ENCODE measurements at places on chromosomes 7 and 10.

DNA sequence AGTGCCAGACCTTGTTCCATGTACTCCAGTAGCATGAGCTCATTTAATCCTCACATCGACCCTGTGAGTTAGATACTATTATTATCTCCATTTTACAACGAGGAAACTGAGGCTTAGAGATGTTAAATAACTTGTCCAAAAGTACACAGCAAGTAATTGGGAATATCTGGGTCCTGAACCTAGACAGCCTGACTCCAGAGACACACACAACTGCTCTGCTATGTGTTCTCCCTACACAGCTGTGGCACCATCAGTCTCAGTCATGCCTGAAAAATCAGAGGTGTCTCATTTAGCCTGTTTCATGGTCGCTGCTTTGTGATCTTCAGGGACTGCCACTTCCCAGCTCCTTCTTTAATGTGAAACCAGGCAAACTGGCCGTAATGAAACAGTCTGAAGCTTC is 56.5 kb downstream of the COL1A2 start:
- DNase-seq = no peak

GRCh38 chr10:78742730-78743615 is 325.8 kb upstream of the ZMIZ1 start:
- peak; percentile 62 for DNase-seq

GRCh38 chr7:476736-477360 is 42.8 kb downstream of the PDGFA start:
- DNase-seq = no peak

- DNase-seq = no peak
Measured at GRCh38 chr10:121788115-121788514, 139.7 kb downstream of the ATE1 start.

- no peak for DNase-seq
Measured at GRCh38 chr10:118271671-118272070, 70.5 kb downstream of the FAM204A start.

DNA sequence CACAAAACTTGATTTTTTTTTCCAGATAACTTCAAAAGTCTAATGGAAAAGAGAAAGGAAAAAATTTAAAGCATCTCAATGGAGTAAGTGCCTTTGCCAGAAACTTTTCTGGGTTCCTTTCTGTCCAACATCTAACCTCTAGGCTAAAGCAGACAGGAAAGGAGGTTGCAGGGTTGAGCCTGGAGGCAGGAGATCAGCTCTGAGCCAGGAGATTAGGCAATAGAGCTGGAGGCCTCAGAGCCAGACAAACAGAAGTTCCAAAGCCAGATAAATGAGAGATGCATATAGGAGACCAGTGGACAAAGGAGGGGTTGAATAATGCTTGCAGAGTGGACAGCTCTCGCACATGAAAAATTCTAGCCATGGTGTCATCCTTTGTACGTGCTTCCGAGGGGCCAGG is 42.9 kb downstream of the CHN2 start:
- no peak for DNase-seq

GRCh38 chr10:43036481-43037428 is 40.1 kb upstream of the RET start:
- no peak for DNase-seq

GRCh38 chr7:46461334-46461777 is 540.3 kb upstream of the IGFBP3 start:
- no peak for DNase-seq

GRCh38 chr10:126160571-126160970 is 227.7 kb downstream of the ADAM12 start:
- DNase-seq = no peak

DNA sequence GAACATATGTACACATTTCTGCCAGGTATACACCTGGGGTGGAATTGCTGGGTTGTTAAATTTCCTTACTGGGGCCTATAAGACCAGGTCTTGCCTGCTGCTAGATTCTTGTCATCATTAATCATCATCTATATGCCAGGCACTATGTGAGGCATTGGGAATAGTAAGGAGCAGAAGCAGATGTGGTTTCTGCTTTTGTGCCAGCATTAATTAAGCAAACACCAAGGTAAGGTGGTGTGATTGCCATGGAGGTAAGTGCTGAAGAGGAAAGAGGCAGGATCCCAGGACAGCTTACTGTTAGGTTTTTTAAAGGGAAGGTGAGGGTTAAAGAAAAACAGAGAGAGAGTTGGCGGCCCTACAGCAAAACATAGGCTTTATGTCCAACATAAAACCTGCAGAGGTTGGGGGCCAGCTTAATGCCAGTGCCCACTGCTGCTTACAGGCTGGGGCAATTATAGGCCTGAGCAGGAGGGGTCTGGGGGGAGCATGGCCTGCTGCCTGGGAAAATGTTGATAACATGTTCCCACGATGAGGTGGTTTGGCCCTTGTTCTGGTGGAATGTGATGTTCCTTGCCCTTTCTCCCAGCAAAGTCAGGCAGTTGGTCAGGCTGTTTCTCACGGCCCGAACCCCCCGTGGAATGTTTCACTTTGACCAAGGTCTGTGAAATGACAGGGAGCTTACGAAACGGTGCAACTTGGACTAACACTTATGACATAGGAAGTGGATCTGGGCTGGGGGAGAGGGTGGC is 93.9 kb downstream of the RBM20 start:
- no peak for DNase-seq

- DNase-seq = no peak
Measured at GRCh38 chr10:87961314-87961713, 97.9 kb downstream of the PTEN start.

- DNase-seq = no peak
Measured at GRCh38 chr10:43255634-43256431, 11.0 kb downstream of the RASGEF1A start.

DNA sequence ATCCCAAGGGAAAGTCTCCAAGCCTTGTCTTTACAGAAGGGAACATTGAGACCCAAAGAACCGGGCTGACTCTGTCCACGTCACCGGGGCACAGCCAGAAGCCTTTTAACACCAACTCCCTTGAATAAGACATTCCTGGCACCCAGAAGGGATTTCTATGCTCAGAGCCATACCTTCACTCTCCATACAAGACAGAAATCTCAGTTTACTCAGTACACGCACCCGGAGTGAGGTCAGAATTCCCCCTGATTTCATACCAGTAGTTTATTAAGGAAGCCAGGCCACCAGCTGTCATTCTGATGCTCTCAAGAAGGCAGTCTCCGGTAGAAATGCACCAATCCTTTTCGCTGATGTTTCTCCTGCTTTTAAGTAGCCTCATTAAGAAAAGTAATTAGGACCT is 134.2 kb upstream of the KCNMA1 start:
- no peak for DNase-seq

DNA sequence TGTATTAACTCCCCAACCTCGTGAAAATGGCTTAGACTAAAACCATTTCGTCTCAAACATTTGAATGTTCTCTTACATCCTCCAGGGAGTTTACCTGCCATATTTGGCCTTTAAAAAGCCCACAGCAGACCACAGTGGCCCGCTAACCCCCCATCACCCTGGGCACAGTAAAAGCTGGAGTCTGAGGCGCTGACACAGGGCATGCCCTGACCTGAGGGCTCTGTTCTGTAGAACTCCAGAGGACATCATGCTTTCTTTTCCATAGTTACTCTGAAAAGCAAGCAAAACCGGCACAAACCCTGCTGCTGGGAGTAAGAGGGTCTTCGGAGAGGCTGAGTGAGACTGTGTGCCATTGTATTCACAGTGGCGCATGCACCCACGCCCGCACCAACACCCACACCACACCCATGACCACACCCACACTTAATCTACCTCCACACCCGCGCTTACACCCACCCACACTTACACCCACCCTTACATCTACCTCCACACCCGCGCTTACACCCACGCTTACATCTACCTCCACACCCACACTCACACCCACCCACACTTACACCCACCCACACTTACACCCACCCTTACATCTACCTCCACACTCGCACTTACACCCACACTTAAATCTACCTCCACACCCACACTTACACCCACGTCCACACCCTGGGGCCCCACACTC is 32.1 kb downstream of the LRRC27 start:
- DNase-seq = peak; percentile 5

- no peak for DNase-seq
Measured at GRCh38 chr10:8034466-8035005, 20.0 kb upstream of the GATA3 start.

- peak; percentile 80 for DNase-seq
Measured at GRCh38 chr10:59536167-59537014, 173.3 kb downstream of the SLC16A9 start.

DNA sequence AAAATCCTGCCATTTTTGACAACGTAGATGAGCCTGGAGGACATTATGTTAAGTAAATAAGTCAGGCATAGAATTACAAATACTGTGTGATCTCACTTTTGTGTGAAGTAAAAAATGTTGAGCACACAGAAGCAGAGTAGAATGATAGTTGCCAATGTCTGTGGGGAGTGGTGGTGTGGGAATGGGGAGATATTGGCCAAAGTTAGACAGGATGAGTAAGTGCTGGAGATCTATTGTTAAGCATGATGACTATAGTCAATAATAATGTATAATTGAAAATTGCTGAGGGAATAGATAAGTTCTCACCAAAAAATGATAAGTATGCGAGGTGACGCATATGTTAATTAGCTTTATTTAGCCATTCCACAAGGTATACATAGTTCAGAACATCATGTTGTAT is 92.0 kb downstream of the GPR85 start:
- no peak for DNase-seq

GRCh38 chr7:41955893-41956675 is 253.2 kb upstream of the INHBA start:
- DNase-seq = peak; percentile 99

GRCh38 chr10:58773944-58774343 is 261.3 kb downstream of the BICC1 start:
- DNase-seq = no peak

DNA sequence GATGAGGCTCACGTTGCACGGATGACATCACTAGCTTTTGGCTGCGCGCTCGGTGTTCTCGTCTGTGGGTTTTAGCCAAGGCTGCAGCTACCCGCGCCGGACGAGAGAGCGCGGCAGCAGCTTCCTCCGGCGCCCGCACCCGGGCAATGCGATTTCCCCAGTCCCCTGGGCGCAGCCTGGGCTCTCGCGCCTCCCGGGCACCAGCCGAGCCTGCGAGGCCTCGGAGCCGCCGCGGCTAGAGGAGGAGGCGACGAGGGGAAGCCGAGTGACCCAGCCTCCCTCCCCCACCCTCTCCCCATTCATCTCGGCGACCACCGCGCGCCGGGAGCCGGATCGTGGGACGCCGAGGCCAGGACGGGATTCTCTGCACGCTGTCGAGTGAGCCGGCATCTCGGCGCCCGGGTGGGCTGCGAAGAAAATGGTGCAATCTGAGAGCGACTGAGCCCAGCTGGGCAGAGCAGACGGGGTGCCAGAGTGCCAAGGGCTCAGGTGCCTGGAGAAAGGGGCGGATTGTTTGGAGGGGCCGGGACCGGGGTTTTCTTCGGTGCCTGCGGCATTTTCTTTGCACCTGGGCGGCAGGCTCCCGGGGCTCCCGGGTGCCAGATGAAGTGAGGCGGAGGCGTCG is 1.2 kb upstream of the TMEM178B start:
- DNase-seq = peak; percentile 31

DNA sequence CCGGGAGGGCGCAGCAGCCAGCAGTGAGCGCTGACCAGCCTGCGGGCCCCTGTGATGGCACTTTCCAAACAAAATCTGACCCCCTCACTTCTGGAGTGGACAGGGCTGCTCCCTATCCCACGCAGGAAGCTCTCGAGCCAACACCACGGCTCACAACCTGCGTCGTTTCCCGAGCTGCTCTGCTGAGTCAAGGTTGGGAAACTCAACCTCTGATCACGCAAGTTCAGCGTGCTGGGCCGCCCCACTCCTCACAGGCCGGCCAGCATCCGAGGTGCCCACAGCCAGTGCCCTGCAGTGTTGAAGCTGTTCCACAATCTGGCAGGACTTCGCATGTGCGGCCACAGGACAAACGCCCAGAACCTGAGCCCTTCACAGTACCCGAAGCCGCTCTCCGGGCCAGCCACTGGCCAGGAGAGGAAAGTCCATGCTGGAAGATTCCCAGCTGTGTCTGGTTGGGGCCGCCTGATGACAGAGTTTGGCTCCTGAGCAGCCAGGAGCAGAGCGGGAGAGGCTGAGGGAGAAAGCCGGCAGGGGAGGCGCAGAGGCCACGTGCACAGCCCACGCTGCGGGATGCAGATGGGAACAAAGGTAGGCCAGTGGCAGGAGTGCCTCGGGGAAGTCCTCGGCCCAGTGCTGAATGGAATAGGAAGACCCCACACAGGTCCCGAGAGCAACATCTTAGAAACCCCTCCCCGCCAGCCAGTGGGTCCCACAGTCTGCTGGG is 263.3 kb upstream of the TCERG1L start:
- no peak for DNase-seq

- DNase-seq = no peak
Measured at GRCh38 chr7:114175125-114175524, 239.5 kb upstream of the FOXP2 start.

- DNase-seq = no peak
Measured at GRCh38 chr7:123752534-123752933, 3.7 kb upstream of the WASL start.

DNA sequence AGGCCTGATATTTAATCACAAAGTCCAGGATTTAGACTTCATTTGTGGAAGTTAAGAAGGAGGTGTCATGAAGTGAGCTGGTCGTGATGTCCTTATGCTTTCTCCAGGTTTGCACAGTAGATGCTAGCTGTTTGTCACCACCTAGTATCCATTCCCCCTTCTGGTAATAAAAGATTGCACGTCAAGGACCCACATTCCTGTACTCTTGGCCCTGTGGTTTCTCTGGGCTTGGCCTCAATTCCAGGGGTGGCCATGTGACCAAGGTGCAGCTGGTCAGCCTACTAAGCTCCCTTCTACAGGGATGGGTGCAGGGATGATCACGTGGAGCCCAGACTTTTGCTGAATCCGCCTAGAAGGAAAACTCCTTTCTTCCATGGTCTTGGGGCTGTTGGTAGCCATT is 16.5 kb downstream of the NPS start:
- no peak for DNase-seq

All from fibroblast of the conjunctiva (primary cell).